ENCODE measurements at places on chromosomes 1 and 21. TPM values are rescaled to one million over a fixed set of nuclear protein-coding genes. Genes with fewer than 3 reads are reported as not detected.

TMPRSS3 gene
- 2.8 TPM for total RNA-seq

SPRR3 gene
- total RNA-seq, result not detected

HSPB7 gene
- not detected for total RNA-seq

HOOK1 gene
- 9.6 TPM for total RNA-seq

MMP23B gene
- total RNA-seq, result 2.3 TPM

PAX7 gene
- not detected for total RNA-seq

PRKAA2 gene
- total RNA-seq, result 0.05 TPM

LCE2C gene
- total RNA-seq, result not detected

COL18A1 gene
- total RNA-seq, result 45.6 TPM

LEMD1 gene
- total RNA-seq, result 5.2 TPM

RCSD1 gene
- total RNA-seq, result 0.40 TPM

PHGDH gene
- 171 TPM for total RNA-seq

SLC25A33 gene
- total RNA-seq, result 4.0 TPM

LCE1E gene
- total RNA-seq, result not detected

JAM2 gene
- total RNA-seq, result not detected

KCNT2 gene
- not detected for total RNA-seq

HPDL gene
- 0.33 TPM for total RNA-seq

LCE3D gene
- 1.2 TPM for total RNA-seq

LMO4 gene
- 44.7 TPM for total RNA-seq

S100A7 gene
- not detected for total RNA-seq

USH2A gene
- not detected for total RNA-seq

All from mammary epithelial cell (primary cell).